ENCODE measurements at places on chromosomes 1 and 21.

- DNase-seq: no peak
Measured at GRCh38 chr1:211876851-211877590, 46.5 kb upstream of the LPGAT1 start.

DNA sequence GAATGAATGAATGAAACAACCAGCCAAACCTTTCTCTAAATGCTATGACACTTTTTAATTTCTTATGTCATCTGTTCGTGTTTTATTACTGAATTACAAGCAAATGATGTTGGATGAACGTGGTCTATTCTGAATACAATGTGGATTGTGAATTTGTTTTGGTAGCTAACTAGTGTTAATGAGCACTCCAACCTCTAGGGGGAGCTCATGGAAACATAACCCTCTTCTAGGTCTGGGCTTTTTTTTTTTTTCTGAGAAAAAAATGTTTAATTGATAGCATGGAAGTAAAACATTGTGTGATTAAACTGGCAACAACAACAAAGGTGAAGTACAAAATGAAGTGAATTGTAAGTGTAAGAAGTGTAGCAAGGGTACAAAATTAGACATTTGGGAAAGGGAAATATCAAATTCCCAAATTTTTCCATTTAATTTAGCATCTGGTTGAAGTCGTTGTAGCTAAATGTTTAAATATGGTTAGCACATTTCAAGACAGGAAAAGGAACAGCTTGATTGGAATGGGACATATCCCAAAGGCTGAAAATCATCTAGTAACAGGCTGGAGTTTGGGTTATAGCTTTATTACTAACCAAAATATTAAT, 42.6 kb upstream of the PTGS2 start:
- DNase-seq: no peak

DNA sequence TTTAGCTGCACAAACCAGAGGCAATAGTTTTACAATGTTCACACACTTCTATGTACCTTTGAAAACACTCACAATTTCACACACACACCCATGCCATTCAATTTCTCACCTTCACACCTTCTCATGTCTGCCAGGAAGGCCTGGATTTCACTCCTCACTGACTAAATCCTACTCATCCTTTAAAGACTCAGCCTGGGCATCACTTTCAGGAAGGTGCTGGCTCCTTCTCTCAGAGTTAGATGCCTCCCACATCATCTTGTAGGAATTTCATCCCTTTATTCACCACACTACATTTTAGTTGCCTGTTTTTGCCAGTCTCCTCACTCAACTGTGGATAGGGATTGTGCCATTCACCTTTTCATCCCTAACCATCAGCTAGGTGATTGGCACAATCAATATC, 2.3 kb downstream of the IL20 start:
- no peak for DNase-seq

DNA sequence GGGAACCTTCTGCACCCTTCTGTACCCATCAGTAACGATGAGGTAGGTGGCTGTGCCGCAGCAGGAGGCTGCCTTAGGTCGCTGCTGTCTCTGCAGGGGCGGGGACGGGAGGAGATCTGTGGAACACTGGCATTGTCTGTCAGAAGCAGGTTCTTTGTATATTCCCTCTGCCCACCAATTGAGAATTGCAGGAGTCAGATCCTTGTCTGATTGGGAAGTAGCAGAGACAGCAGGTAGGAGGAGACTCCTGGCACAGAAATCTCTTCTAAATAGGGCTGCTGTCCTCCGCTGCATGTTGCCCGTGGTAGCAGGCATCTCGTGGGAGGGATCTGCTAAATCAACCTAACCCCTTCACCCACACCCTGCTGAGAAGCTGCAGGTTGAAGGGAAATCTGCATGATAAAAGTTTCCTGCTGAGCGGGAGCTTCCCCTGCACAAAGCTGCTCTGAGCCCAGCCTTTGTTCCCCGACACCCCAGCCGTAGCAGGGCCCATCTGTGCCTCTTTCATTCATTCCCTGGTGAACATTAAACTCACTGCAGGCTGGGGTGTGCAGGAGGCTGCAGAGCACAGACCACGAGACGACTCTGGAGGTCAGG, 15.9 kb downstream of the SARS1 start:
- no peak for DNase-seq

GRCh38 chr1:1777583-1777899, 729 bp downstream of the NADK start:
- DNase-seq: no peak

GRCh38 chr1:22972760-22973159, at the start of gene LACTBL1:
LACTBL1 (minus strand) TSS chr1:22972866; CDS start chr1:22972316, 550 bp downstream.
- no peak for DNase-seq
